NCI-H460 (cell line): ENCODE measurements at places on chromosomes 16 and 17. TPM values are rescaled to one million over a fixed set of nuclear protein-coding genes. Genes with fewer than 3 reads are reported as not detected.

The LRRC37A3 gene
- total RNA-seq = 4.1 and 5.3 TPM in 2 replicates

The ADORA2B gene
- total RNA-seq = 10.0 and 10.6 TPM in 2 replicates

The NACA2 gene
- not detected in 2 replicates for total RNA-seq

The KRT15 gene
- total RNA-seq = 3.7 and 6.0 TPM in 2 replicates

The LDHD gene
- 2.4 and 2.6 TPM in 2 replicates for total RNA-seq

The TEDC2 gene
- 12.5 and 14.2 TPM in 2 replicates for total RNA-seq

The KRT32 gene
- total RNA-seq = not detected in 2 replicates

The ITGB3 gene
- not detected in 2 replicates for total RNA-seq

The MRPS34 gene
- total RNA-seq = 91.2 and 104 TPM in 2 replicates

The KRTAP17-1 gene
- not detected in 2 replicates for total RNA-seq

The SPPL2C gene
- not detected in 2 replicates for total RNA-seq

The CMTM2 gene
- not detected in 2 replicates for total RNA-seq

The TP53TG3C gene
- total RNA-seq = not detected in 2 replicates

The ELMO3 gene
- total RNA-seq = 1.1 and 1.5 TPM in 2 replicates
